ENCODE measurements at places on chromosomes 16 and 17. TPM values are rescaled to one million over a fixed set of nuclear protein-coding genes. Genes with fewer than 3 reads are reported as not detected.

GRCh38 chr17:2181897-2182448 is 121.6 kb downstream of the SMG6 start:
- H3K4me1 ChIP-seq = peaks cover 55% of the 10 kb centered on the region
- H3K36me3 ChIP-seq = peaks cover 14% of the 10 kb centered on the region
- DNase-seq = no peak
- no peak overlapping the region for H3K4me3 ChIP-seq
- no peaks in the 10 kb centered on the region for H3K27me3 ChIP-seq

SDK2 gene
- total RNA-seq = 2.3 TPM

GRCh38 chr17:19718613-19719354 is 2.4 kb upstream of the SLC47A2 start:
- no peak overlapping the region for H3K27ac ChIP-seq
- no peak overlapping the region for H3K4me3 ChIP-seq
- peak; percentile 52 for DNase-seq

- no peaks in the 10 kb centered on the region for H3K36me3 ChIP-seq
- no peaks in the 10 kb centered on the region for H3K4me1 ChIP-seq
- H3K4me3 ChIP-seq = no peak overlapping the region
- H3K27ac ChIP-seq = no peak overlapping the region
- H3K27me3 ChIP-seq = no peaks in the 10 kb centered on the region
These were observed 199.9 kb downstream of the LGALS9B start for GRCh38 chr17:20267459-20267842.
